Liver (tissue), 10 donors: ENCODE measurements at places on chromosomes 5 and 9.

DNA sequence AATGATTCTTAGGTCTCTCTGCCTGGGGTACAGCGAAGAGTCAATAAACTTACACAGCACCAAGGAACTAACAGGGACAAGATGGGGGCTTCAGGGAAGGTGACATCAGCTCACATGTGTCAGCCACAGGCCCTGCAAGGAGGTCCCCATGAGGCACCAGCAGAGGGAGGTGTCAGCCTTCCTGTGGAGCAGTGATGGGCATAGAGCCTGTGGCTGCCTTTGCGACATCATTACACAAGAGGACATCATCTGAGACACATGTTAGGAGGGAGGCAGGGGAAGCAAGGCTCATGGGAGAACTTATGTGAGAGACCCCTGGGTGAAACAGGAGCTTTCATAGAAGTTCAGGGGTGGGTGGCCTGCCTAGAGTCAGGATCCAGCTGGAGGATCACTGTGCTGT, 389.6 kb downstream of the SEMA5A start:
- DNase-seq = no peak

DNA sequence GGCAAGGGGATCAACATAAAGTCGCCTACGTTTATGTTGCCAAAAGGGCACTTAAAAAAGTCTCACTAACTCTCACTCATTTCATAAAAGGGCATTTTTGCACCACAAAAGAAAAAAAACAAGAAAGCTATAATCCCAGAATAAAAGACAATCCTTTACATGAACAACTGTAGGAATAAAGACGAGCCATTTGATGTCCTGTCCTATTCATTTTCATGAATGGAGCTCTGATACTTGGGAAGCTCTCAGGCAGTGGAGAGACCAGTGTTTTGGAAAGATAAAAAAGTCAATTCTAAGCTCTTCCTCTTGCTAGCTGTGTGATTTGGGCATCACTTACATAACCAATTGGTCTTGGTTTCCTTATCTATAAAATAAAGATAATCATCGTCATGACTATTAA, 95.5 kb upstream of the EQTN start:
- no peak for DNase-seq

DNA sequence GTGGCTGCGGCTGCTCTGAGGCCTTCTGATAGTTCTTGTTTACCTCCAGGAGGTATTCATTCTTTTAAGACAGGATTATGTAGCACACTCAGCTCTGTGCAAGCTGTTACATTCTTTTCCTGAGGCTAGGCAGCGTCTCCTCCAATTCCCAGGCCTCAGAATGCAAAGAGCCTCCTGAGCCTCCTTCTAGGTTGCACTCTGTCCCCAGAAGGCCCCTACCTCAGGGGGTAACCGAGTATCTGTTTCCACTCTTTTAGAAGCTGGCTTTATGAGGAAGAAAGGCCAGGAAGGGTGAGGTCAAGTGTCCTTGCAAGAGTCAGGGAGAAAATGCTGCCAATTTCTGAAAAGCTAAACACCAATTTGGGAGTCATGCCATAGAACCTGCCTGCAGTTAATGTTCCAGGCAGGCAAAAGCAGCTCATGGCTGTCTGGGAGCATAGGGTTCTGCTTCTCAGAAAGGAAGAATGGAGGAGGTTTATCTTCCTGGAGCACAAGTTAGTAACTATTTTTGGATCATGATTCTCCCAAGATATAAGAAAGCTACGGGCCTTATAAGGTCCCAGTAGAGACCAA, 178.9 kb downstream of the SEMA6A start:
- DNase-seq = no peak

DNA sequence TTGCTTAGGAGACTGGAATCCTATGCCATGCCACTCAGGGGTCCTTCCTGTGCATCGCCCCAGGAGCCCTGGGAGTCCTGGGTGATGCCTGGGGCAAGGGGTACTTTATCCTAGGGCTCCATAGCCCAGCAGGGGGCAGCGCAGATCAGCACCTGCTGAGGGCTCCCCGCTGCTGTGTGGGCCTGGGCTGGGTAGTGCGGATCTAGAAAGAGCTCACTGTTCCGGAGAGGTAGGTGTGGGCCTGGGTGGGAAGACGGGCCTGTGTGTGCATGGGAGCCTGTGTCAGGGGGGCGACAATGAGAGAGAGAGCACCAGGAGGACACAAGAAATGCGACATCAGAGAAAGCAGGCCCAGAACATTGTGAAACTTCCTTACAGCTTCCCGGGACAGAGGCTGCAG, 11.4 kb upstream of the DAB2IP start:
- DNase-seq = peak; percentile 74

- DNase-seq = no peak
These were observed 204.4 kb downstream of the TRIO start for GRCh38 chr5:14347522-14347921.

DNA sequence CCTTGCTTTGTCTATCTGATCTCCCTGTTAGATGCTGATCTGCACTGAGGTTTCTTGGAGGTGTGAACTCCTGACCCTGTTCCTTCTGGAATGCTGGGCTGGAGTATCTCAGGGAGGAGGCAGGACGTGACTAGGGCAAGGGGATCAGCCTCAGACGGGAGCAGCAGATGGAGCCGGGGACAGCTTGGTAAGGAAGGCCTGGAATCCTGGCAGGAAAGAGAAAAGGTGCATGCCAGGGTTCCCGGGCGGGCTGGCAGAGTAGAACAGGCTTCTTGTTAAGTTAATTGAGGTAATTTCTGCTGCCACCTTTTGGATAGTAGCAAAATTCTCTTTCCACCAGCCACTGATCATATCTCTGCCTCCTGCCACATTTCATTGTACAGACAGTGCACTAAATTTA, 180.9 kb downstream of the ZNF462 start:
- DNase-seq = no peak

DNA sequence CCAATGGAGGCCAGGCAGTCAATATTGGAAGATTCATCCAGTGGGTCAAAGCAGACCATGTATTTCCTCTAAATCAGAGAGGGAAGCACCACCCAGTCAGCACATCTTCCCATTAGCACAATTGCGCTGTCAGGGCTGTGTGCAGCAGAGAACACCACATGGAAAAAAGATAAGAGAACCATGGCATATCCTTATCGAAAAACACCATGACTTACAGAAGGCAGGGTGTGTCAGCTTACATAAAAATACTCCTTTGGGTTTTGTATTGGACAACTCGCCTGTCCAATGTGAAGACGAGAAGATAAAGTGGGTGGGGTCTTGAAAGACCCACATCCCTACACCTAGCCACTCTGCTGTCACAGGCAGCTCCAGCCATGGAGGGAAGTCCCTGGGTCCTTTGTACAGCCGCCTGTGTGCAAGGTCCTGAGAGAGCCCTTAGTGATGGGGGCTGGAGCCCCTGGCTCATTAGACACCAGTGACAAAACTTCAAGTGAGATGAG, 71.9 kb upstream of the SPATA31E1 start:
- peak; percentile 64 for DNase-seq

DNA sequence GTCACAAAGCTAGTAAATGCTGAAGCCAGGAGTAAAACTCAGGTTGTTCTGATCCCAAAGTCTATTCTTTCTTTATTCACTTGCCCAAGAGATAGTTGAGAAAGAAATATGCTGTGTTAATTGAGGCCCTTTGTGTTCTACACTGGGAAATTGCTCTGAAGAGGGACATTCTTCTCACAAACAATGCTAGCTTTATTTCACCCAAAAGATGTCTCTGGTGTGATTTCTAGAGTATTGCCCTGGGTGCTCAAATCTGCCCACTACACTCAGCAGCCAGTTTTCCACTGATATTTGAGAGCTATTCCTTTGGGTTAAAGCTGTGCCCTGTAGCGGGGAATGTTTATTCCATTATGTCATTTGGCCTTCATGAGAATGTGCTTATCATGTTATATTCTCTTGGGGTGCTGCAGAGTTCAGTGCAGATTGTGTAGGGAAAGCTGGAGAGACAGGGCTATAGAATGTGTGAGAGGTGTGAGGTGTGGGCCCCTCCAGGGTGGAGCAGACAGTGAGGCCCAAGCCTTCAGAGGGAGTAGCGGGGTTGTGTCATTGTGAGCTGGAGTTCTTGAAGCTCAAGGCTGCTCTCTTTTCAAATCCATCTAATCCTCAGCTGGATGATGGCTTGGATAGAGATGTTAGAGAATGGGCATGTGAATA, 21.0 kb upstream of the C5orf63 start:
- DNase-seq = no peak

- no peak for DNase-seq
These were observed 116.6 kb downstream of the KLHL3 start for GRCh38 chr5:137619191-137619870.

DNA sequence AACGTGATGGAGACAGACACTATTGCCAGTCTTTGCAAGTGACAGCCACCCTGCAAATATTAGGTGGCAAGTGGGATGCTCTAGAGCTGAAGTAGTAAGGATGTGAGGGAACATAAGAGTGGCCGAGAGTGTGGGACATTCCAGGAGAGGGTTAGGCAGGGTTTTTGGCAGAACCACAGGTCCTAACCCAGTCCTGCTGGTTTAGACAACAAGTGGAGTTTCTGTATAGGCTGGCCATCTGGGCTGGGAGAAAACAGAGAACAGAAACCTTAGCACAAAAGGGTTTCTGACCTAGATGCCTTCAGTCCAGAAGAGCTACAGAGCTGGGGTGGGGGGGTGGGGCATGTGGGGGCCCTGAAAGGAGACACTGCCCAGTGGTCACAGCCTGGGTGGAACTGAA, 107.4 kb downstream of the TMEM174 start:
- no peak for DNase-seq

DNA sequence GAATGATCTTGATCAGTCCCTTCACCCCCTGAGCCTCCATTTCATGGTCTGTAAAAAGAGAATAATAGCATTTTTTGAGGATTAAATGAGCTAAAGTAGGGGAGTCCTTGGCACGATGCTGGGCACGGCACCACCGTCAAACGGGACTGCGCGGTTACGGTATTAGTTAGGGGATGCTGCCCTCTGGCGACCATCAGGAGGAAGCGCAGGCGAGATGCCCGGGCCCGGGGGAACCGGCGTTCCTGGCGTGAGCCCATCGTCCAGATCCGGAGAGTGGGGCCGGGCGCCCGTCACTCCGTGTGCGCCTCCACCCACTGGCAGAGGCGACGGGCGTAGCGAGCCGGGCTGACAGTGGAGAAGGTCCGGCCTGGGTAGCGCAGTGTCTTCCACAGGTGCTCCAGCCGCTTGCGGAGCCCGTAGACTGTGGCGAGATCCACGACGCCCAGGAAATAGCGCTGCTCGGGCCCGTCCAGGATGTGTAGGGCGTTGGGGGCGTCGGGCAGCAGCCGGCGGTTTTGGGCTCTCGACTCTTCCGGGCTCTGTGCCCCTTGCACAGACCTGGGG, 4.8 kb upstream of the ST6GALNAC4 start:
- DNase-seq = peak; percentile 87

DNA sequence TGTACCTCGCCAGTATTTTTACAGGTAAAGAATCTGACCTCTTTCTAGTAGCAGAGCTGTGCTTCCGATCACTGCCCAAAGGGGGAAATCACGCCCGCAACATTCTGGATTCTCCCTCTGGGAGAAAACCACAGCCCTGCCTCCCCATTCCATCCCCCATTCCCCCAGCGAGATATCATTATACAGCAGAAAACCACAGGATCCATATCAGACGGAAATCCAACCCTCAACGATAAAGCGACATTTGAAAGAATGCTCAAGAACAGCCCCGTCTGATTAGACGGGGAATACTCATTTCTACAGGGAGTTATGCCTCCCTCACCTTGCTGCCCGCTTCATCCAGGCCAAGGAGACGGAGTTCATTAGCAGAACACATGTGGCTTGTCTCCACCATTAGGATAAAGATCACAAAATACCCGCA, 172.8 kb downstream of the COL23A1 start:
- peak; percentile 33 for DNase-seq

DNA sequence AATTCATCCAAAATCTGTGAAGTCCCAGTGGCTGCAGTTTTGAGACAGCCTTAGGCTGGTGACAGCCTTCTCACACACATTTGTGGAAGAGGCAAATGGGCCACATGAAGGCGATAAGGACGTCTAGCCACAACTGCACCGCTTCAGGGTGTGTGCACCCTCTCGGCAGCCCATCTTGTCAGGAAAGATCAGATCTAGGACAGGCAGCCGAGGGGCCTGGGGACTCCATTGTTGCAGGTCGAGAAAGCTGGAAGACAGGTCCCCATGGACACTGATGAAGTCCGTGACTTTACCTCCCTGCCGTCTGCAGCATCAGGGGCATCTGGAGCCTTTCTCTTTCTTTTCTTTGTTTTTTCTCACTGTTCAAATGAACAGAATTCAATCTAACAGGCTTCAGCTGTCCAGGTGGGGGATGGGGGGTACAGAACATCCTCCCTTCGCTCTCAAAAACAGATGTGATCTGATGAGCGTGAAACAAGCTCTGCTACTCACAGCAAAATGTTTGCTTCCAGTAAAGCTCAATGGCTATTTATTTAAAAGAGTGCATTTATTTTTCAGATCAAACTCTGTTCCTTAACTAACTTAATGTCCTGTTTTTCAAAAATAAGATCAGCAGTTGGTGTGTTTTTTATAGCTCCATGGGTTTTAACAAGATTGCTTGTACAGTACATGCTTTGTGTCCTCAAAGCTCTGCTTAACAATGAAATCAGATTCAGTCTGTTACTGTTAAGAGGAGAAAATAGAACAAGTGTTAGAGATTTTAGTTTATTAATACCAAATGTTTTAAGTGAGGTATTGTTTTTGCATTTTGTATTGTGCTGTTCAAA, 111.8 kb upstream of the OTULINL start:
- no peak for DNase-seq

DNA sequence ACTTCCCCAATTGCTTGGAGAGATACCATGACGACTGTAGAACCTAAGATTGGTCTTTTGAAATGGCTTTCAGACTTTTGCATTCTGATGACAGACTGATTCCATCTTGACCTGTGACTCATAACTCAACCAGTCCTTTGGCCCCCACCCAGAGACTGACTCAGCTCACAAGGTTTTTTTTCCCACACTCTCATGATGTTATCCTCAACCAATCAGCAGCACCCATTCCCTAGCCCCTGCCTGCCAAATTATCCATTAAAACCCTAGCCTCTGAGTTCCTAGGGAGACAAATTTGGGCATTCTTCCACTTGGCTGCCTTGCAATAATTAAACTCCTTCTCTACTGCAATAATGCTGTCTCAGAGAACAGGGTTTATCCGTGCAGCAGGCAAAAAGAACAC, 1263.3 kb upstream of the CDH9 start:
- DNase-seq = no peak

DNA sequence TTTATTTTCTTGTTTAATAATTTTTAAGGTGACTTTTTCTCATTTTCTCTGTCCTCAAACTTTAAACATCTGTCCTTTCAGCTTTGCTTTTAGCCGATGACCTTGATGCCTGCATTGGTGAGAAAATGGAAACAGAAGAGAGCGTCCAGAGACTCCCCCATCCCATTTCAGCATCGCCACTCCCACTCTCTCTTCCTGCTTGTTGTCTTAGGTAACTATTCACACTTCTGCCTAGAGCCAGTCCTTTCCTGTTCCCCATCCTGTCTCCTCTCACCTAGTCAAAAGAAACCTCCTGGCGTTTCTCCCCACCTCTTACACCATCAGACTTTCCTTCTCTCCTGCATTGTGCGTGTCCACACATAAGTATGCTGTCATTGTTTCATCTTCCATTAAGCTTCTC, 124.6 kb downstream of the MAST4 start:
- no peak for DNase-seq

GRCh38 chr5:142403583-142403982, 78.8 kb upstream of the SPRY4 start:
- no peak for DNase-seq

- no peak for DNase-seq
These were observed 106.2 kb upstream of the LMX1B start for GRCh38 chr9:126507318-126508109.

- DNase-seq = no peak
These were observed 8.1 kb upstream of the COL5A1 start for GRCh38 chr9:134633362-134634142.

GRCh38 chr9:127081250-127082185, 40.9 kb downstream of the ANGPTL2 start:
- no peak for DNase-seq
